ENCODE measurements at places on chromosomes 7 and 10.

DNA sequence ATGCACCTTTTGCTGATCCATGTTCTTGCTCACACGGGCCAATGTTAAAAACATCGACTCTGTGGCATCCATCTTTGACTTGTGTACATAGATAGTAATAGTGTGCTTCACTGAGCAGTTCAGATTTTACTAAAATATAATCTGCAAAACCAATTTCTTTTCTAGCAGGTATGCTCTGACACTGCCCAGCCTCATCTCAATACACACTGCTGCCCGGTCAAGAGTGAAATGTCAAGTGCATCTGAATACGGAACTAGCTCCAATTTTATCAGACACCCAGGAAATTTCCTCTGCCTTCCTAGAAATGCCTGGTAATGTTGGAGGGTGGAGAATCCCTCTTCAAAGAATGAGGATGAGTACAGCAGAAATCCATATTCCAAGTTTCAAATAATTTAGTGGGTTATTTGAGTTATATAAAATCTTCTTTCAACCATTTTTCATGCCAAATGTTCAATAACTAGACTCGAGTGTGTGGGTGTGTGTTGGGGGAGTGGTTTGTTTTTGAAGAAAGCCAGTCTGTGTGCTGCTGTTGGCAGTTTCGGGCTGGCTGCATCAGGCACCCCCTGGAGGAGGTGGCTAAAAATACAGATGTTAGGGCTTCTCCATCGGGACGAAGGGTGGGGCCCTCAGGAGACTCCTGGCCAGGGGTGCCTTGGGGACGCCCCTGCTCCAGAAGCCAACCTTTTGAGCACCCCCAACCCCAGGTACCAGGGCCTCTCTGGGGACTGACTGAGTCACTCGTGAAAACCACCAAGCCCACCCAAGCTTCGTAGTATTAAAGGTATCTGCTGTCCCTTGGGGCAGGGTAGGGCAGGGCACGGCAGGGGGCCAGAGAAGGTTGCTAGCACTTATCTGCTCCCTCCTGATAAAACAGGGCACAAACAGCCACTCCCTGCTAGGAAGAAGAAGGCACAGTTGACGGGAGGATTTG is 15.4 kb downstream of the CTBP2 start:
- DNase-seq = no peak

GRCh38 chr10:32961895-32962369 is 3.9 kb upstream of the ITGB1 start:
- no peak for DNase-seq

GRCh38 chr7:92763636-92764423 is 72.5 kb downstream of the CDK6 start:
- no peak for DNase-seq

DNA sequence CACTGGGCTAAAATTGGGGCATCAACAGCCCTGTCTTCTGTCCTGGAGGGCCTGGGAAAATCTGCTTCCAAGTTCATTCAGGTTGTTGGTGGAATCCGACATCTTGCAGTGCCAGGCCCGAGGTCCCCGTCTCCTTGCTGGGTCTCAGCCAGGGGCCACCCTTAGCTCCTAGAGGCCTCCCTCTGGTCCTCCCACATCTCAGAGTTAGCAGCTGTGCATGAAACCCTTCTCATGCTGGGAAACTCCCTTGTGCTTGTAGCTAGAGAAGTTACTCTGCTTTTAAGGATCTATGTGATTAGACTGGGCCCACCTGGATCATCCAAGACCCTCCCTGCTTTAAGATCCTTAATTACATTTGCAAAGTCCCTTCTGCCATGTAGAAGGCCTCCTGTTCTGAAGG is 15.3 kb downstream of the HIP1 start:
- no peak for DNase-seq

DNA sequence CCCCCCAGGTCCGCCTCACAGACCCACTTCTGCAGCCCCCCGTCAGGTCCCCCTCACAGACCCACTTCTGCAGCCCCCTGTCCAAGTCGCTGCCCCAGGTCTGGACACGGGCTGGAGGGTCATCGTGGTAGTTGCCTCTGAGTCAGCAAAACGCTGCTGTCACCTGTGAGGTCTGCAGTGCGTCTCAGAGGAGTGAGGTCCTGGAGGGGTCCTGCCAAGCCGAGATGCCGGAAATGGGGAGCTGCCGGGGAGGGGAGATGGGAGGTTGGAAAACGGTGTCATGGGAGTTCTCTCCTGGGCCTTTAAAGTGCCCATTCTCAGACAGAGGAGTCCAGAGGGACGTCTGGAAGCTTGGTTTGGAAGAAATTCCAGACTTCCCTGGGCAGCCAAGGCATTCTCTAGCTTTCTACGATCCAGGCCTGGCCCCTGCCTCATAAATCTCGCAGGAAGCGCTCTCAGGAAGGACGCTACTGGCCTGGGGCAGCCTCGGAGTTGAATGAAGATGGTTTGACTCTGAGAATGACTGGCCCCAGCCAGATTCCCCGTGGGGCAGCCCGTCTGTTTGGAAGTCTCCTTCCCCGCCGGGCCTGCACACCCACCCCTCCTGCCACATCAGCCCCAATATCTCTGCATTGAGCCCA is 38.7 kb downstream of the CALML3 start:
- DNase-seq = no peak

GRCh38 chr10:126521399-126521798 is 133.1 kb upstream of the ADAM12 start:
- no peak for DNase-seq

DNA sequence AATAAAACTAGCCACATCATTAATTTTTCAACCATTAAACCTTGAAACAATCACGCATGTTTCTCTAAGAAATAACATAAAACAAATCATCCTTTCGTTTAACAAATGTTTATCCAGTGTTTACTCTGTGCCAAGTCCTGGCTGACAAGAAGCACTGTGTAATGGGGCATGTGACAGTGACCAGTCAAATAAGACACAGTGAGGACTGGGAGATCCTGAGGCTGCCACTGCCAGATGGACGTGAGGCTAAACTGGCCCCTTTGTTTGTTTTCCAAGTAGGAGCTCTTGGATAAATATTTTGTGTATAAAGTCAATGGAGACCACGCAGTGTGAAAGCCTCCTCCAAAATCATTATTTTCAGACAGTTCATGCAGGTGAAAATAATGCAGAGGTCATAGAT is 626.2 kb downstream of the SUGCT start:
- DNase-seq = no peak

DNA sequence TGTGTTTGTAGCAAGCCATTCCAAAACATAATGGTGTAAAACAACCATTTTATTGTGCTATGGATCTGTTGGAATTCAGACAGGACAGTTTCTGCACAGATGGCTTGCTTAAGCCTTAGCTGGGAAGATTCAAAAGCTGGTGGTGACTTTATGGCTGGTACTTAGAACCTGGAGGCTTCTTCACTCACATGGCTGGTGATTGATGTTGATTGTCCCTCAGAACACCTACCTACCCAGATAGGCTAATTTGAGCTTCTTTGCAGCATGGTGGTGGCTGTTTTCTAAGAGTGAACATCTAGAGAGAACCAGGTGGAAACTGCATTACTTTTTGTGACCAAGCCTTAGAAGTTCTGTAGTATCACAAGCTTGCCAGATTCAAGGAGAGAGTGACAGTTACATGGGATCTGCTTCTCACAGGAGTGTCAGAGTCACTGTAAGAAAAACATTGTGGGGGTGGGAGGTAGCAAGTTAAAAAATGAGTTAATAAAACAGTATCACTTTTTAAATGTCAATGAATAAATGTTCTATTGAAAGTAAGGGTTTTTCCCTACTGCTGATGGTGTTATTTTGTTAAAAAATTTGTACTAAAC is 7.1 kb downstream of the R3HCC1L start:
- no peak for DNase-seq

DNA sequence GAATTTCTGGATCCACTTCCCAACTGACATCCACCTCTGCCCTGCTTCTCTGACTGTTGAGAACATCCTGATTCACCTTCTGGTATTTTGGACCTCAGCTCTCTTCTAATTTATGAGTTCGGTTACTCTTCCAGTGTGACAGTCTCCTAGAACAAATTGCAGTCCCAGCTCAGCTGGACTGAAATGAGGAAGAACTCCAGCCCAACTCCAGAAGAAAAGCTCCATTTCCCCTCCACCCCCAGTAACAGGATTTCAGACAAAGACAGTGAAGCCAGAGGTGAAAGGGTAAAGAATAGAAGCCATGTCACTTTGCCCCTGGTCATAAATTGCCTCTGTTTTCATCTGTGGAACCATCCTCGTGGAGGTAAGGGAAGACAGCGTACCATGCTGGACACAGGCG is 26.2 kb upstream of the INHBA start:
- no peak for DNase-seq

DNA sequence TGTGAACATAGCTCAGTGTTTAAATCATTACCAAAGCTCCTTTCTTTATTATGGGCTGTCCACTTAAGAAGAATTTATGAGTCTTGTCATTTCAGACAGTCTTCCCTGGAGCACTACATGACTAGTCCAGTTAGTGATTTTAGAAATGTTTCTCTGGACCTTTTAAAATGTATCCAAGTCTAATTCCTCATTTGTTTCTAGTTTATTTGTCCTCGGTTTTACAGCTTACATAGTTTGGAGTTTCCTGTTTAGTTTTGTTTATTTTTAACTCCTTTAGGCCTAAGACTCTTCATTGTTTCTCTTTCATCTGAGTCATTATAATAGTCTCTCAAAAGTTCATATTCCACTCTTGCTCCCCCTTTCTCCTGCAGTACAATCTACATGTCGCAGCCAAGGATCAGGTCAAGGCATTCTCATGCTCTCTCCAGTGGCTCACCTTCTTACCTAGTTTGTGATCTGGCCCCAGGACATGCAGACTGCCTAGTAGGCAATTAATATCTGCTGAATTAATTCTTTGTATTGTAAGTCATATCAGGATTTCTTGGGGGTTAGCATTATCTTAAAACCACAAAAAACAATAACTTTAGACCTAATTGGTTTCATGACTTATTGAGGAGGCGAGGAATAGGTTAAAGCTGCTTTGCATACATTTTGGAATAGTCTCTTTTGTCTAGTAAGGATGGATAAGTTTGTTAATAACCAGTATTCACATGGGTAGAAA is 93.8 kb downstream of the MAPK8 start:
- no peak for DNase-seq

DNA sequence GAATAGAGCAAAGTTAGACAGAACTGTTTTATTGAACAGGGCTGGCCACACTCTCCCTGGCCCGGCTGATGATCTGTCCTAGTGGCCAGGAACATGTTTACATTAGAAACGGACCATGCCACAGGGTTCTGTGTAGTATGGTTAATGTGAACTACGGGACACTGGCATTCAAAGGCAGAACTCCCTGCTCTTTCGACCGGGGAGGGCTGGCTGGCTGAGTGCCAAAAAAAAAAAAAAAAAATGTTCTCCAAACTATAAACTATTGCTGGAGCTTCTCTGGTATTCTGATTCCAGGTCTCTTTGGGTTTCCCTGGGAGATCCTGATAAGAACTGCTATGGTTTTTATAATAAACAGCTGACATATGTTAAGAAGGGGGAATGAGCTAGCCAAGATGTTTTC is 1262.6 kb upstream of the SORCS1 start:
- DNase-seq = no peak

DNA sequence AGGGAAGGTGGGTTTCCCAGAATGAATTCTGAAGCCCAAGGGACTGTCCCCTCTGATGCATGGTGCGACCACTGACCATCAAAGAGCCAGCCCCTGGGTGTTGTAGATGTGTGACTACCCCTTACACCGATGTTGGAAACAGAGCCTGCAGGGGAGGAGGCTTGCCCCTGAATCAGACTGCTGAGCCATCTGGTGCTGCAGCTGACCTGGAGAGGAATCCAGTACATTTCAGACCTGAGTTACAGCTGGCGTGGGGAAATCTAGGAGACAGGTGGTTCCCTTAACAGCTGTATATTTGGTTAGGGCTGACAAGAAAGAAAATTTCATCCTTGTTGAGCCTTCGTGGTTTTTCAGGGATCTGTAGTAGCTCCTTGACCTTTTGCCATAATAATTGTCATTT is 195.5 kb downstream of the CELF2 start:
- no peak for DNase-seq

- no peak for DNase-seq
Observed at GRCh38 chr7:140342727-140343514, 55.4 kb downstream of the SLC37A3 start.

- no peak for DNase-seq
Observed at GRCh38 chr7:86844608-86845007, 200.9 kb downstream of the GRM3 start.

GRCh38 chr7:117837841-117838240 is 35.4 kb downstream of the CTTNBP2 start:
- DNase-seq = no peak

GRCh38 chr10:32687546-32687945 is 241.6 kb downstream of the CCDC7 start:
- no peak for DNase-seq

- DNase-seq = no peak
Observed at GRCh38 chr10:59857921-59858320, 48.4 kb downstream of the CCDC6 start.

GRCh38 chr10:130358981-130359650 is 222.9 kb downstream of the GLRX3 start:
- DNase-seq = no peak

- DNase-seq = no peak
Observed at GRCh38 chr7:135160858-135161653, 9.5 kb downstream of the CYREN start.

- no peak for DNase-seq
Observed at GRCh38 chr7:124072603-124073309, 39.9 kb upstream of the TMEM229A start.

GRCh38 chr7:98110249-98111022 is 3.8 kb downstream of the LMTK2 start:
- no peak for DNase-seq

DNA sequence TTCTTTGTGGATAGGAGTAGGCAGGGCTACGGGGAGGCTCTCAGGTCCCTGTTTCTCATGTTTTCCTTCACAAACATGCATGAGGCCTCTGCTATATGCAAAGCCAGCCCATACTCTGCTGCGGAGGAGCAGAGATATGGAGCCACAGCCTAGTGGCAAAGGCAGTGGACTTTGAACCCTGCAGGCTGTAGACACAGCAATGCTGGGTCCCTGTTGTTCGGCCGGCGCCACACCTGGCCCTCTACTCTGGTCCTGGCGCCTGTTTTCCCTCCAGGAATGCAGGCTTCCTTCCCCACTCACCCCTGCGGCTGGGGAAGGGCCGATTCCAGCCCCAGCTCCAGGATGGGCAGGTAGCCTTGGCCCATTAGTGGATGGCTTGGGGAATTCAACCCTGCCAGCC is 11.5 kb downstream of the CLRN3 start:
- DNase-seq = no peak

- no peak for DNase-seq
Observed at GRCh38 chr10:89371079-89371478, 6.8 kb upstream of the IFIT1B start.

DNA sequence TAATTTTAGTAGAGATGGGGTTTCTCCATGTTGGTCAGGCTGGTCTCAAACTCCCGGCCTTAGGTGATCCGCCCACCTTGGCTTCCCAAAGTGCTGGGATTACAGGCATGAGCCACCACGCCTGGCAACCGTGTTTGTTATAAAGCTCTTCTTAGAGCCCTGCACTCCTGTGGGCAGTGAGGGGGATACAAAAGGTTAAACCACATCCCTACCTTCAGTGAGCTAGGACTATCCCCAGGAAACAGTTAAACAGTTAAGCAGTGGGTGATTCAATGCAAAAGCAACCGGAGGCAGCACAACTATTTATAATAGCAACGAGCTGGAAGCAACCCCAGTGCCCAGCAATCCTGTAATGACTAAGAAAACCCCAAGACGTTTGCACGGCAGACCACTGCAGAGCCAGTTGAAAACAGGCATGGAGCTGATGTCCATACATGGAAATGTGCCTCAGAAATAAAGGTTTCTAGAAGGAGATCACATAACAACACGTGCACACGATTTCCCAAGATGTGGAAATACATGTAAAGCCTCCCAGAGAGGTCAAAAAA is 107.2 kb upstream of the LYZL2 start:
- DNase-seq = no peak
